Activated naive CD4-positive, alpha-beta T cell treated with Interleukin-2 at 50 U/mL for 16 hours (primary cell): ENCODE measurements at places on chromosomes 12 and 14.
A peak's percentile ranks its signal among the peaks of the same experiment; 100 is the strongest.

DNA sequence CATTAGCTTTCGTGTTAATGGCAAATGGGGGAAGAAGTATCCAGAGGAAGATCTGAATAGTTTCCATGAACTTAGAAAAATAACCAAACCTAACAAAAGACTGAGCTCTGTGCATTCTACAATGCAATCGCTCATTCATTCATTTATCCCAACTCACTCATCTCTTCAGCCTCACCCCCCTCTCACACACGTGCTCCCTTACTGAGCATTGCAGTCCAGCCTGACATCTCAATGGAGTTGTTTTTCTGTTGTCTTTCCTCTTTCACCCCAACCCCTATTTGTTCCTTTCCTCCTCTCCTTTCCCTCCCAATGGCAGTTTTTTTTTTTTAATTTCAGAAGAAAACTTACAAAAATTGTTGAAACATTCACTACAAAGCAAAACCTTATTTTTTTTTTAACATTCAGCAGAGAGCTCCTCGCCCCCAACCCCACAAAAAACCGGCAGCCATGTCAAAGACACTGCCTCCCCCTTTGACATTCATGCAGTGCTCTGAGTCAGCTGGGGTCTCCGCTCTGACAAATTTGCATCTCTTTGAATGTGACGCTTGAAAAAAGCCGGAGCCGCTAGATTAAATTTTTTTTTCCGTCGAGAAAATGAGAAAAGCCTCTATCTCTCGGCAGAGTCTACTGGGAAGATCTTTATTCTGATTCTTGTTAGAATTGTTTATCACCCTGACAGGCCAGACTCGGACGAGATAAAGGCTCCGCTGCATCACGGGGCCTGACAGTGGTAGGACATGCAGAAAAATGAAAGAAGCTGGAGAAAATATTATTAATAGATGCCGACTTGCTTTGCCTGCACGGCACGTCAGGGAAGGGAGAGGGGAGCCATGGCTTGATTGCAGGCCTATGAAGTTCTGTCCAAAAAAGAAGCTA is 775.6 kb downstream of the VRK1 start:
- DNase-seq, result no peak

DNA sequence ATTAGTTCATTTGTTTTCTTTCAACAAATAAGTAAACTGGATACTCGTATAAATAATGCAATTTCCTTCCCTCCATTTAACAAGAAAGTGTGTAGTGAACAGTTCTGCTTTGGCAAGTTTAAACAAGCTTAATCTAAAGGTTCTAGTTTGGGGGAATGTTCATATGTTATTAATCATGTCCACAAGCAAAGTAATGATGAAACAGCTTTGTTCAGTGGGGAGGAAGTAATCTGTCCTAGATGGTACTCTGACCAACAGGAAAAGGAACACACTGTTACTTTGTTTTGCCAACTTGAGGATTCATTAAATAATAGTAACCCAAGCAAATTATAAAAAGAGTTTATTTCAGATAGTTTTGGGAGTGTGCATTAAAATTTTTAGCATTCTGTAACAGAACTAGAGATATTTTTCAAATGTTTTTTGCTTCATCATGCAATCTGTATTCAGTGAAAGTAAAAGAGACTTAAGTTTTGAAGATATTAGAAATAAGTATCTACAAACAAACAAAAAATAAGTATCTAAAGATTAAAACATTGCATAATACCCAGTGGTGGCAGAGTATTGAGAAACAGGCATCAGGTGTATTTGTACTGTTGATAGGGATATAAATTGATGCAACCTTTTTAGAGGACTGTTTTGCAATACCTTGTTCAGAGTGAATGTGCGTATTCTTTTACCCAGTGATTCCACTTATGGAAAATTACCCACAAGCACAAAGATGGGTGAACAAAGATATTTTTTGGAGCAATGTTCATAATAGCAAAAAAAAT is 61.1 kb downstream of the RAB35 start:
- DNase-seq, result no peak

GRCh38 chr14:105851716-105852377 is 325.5 kb downstream of the TMEM121 start:
- peak; percentile 1 for DNase-seq

- no peak for DNase-seq
These were observed 8.7 kb downstream of the MARK3 start for GRCh38 chr14:103393676-103394626.

DNA sequence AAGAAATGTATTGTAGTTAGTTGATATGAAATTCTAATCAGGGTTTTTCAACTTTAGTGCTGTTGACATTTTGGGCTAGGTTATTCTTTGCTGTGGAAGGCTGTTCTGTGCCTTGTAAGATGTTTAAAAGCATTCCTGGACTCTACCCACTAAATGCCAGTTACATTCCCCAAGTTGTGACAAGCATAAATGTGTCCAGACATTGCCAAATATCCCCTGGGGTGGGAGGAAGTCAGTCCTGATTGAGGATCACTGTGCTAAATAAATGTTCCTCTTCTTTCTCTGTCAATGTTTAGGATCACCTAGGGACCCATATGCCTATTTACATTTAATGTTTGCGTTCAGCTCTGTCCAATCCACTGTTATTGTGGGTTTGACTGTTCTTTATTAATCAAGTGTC is 268.3 kb downstream of the TMTC2 start:
- DNase-seq, result no peak

- DNase-seq, result no peak
These were observed 407.5 kb downstream of the MED13L start for GRCh38 chr12:115870021-115870420.

- no peak for DNase-seq
These were observed 111.3 kb downstream of the AEBP2 start for GRCh38 chr12:19550626-19551025.

DNA sequence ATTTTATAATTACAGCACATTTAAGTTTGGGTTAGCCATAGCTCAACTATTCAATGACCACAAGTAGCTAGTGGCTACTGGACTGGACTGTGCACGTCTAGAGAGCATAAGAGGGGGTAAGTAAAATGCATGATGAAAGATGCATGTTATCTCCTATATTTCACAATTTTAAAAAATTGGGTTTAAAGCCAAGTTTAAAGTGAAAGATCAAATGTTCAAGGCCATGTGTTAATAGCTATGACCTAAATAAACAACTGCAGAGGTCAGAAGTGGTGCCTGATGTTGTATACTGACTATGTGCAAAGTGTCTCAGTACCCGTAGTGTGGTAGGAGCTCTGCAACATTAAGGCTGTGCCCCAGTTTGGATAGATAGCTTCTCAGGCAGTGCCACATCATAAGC is 48.2 kb downstream of the BMP4 start:
- DNase-seq, result no peak

DNA sequence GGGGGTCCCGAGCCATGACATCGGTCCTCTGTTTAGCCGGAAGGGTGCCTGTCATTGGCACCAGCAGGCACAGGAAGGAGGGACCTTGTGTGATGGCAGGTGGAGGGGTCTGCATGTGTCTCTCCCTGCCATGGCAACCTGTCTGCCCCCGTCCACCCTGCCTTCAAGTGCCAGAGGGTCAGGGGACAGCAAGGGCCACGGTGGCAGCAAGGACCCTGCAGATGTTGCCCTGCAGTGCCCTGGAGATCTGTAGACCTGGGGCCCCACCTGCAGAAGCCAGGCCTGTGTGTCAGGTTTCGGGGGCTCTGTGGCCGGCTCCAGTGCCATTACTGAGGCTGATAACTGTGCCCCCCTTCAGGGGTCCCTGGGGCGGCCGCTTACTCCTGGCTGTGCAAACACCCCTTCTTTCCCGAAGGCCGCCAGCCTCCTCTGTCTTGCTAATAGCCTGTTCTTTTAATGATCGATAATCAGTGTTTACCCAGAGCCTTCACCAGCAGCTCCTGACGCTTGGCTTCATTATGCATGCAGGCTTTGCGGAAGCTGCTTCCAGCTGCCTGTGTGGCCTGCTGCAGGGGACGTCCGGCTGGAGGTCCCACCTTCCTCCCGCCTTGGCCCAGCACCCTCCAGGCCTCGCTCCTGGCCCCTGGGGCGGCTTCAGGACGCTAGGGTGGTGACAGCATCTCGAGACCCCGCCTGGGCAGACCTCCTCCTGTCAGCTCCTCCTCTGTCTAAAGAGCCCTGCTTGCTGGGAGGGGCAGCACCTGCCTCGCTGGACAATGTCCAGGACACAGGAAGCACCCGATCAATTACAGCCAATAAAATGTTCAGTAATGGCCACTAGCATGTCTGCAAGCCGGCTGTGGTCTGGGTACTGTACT is 153.0 kb downstream of the KIF26A start:
- DNase-seq, result no peak

DNA sequence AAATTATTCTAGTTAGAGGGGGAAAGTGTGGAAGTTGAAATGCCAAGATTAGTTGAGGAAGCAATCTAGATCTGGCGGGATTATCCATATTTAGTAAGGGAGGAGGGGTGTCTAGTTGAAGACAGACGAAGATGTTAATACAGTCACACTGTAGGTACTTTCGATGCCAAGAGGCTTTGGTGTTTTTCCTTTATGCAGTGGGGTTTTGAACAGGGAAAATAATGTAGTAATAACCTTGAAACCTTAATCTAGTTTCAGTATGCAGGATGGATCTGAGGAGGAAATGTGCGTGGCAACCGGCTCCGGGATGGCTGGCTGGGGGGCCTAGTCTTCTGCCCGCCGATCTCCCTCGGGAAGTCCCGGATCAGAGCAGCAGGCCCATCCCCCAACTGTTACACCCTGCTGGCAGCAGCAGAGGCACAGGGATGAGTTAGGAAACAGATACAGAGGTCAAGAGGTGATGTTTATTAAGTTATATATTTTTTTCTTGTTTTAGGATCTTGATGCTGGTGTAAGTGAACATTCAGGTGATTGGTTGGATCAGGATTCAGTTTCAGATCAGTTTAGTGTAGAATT is 27.4 kb downstream of the MDM2 start:
- DNase-seq, result no peak

DNA sequence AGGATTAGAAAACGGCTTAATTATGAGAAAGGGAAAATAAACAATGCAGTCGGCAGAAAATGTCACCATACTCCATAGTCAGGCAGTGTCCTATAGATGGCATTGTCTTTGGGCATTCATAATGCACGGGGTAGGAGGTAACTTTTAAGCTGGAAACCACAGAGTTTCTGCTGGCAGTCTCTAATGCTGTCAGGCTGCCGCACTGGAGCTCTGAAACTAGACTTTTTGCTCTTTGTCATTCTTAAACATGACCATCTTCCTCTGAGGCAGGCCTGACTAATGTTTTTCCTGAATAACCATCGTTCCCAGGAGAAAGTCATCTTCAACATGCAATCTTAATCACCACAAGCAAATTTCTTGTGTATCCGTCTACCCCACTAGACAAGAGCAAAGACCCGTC is 108.8 kb downstream of the ETNK1 start:
- DNase-seq, result no peak

- peak; percentile 43 for DNase-seq
These were observed 11.0 kb downstream of the PTGER2 start for GRCh38 chr14:52325126-52325525.

DNA sequence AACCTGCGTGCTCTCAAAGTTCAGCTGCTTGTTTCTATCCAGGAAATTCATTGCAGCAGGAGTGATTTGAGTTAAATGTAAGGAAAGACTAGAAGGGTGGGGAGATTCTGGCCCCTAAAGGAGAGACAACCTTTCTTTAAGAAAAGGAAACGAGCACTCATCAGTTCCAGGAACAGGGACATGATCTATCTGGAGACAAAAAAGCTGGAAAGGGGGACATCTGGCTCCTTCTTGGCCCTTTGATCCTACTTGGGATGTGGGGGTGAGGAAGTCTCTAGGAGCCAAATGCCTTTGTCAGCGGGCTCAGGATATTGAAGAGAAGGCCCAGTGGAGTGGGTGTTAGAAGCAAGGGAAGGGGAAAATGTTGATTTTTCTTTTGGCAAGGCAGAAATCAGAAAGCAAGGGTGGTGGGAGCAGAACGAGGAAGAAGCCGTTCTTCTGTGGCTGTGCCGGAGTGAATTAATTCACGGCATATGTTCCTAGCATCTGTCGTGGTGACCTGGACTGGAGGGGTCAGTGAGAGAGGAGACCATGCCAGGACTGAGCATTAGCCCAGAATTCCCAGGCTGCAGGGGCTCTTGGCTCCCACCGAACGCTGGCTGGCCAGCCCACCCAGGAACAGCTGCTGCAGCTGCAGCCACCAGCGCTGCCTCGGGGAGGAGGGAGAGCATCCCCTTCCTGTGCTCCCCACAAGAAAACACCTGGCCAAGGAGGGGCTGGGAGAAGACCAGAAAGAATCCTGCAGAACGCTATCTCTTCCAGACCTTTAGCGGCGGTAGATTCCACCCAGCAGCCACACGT is 62.8 kb upstream of the GPATCH2L start:
- no peak for DNase-seq

GRCh38 chr12:40903040-40903439 is 210.8 kb downstream of the CNTN1 start:
- no peak for DNase-seq

DNA sequence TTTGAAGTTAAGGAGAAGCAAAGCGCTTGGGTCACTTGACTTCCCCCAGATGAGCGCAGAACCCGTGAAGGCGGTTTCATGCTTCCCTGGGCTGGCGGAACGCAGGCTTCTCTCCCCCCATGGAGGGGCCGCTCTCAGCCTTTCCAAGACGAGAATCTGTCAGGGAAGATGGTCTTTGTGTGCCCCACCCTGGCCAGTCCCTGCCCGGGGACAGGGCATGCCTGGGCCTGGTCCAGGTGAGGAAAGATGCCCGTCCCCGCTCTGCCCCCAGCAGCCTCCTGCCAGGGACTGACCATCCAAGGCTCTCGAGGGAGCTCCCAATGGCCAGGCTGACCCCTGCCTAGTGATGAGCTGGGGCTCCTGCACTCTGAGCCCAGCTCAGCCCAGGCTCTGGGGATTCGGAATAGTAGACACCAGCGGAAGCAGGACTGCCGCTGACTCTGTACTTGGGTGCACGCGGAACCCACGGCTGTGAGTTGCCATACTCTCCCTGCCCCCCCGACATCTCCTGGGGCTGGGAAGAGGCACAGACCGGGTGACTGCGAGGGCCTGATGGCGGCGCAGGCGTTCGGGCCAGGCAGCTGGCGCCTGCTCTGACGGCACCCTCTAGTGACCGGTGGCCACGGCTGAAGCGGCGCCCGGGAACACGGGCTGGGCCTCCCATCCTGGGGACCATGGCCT is 142.2 kb upstream of the FKBP4 start:
- no peak for DNase-seq

DNA sequence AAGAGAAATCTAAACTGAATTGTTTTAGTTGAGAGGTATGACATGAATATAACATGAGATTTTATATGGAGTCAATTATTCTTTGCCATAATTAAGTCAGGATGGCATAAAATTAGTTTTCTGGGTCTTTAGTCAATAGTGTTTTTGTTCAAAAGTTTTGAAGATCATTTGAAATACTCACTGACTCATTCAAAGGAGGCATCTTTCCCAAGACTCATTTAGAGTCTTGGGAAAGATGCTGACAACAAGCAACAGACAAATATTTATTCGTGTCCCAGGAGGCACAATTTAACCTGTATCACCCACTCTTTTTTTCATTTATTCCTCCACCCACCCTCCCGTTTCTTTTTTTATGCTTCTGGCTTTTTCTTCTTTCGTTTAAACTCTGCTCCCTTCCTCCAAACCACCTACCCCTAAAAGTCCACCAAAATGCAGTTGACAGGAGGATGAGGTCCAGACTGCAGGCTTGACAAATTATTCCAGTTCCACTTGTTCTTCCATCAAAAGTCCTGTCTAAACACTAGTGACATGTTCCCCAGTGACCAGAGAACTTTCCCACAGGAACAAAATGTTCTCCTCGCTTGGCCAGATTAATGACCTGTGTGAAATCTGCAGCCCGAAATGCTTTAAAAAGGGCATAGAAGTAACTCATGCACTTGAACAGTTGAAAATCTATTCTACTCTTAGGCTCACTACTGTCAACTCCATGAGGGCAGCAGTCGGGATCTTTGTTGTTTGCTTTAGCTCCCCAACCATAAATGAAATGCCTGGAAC is 43.3 kb upstream of the CSRP2 start:
- DNase-seq, result no peak

- DNase-seq, result no peak
These were observed 39.6 kb upstream of the SMOC1 start for GRCh38 chr14:69839661-69840060.
